ENCODE measurements at places on chromosomes 7 and 10.

DNA sequence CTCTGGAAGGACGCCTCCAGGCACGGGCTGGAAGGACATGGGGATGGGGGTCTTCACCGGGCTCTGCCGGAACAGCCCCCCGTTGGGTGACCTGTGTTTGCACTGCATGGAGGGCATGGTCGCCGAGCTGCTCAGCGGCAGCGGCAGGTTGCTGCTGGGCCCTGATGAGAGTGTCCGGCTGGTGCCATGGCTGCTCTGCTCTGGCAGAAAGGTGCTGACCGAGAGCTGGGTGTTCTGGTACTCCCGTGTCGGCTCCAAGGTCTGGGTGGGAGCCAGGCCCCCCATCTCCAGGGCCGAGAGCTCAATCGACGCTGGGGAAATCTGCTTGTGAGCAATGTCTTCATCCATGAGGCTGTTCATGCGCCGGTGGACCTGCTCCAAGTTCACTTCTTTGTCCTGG lies 764.3 kb downstream of the GRID1 start:
- DNase-seq, result no peak

- peak; percentile 60 for DNase-seq
Measured at GRCh38 chr7:139181404-139181803, 49.6 kb upstream of the UBN2 start.

GRCh38 chr7:98826811-98827231 lies 43.0 kb downstream of the TMEM130 start:
- no peak for DNase-seq

GRCh38 chr7:1466524-1467271 lies 7.4 kb upstream of the MICALL2 start:
- peak; percentile 19 for DNase-seq

DNA sequence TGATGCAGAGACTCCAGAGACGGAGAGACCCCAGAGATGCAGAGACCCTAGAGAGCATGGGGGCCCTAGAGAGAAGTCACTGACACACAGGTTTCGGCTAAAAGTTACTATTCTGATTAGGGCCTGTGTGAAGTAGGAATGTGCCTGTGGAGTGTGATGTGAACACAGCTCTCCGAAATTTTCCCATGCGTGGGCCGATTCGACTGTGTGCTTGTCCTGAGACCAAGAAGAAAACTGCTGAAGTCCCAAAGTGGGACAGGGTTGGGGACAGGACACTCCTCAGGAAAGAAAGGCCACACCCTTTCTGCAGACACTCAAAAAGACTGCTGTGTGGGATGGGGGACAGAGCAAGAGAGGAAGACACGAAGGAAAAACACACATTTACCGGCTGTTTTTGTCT lies 533.5 kb downstream of the PTPRN2 start:
- DNase-seq, result no peak

Measured in hematopoietic multipotent progenitor cell treated with erythropoietin and hydrocortisone succinate and interleukin-3 and kit ligand, for 8 days (in vitro differentiated cells).